ENCODE measurements at places on chromosomes 5 and 9. TPM values are rescaled to one million over a fixed set of nuclear protein-coding genes. Genes with fewer than 3 reads are reported as not detected.

Gene CDC25C
- polyA plus RNA-seq = 0.57 TPM

Gene OR4F3
- polyA plus RNA-seq = not detected

Gene ARID3C
- polyA plus RNA-seq = not detected

Gene LRRC26
- polyA plus RNA-seq = not detected

Gene FOXD4
- not detected for polyA plus RNA-seq

Gene ST8SIA4
- polyA plus RNA-seq = 2.2 TPM

Gene BSPRY
- polyA plus RNA-seq = 3.2 TPM

Gene SLC45A2
- 0.16 TPM for polyA plus RNA-seq

Gene FRRS1L
- polyA plus RNA-seq = 10.9 TPM

Gene TAF7
- polyA plus RNA-seq = 29.7 TPM

Gene GRIA1
- polyA plus RNA-seq = 1.1 TPM

Gene OR1Q1
- not detected for polyA plus RNA-seq

Gene OSTF1
- 21.0 TPM for polyA plus RNA-seq

Gene PCDHGA2
- 0.27 TPM for polyA plus RNA-seq

All from adrenal gland (tissue), 19 donors.